Adipocyte (in vitro differentiated cells): ENCODE measurements at places on chromosomes 4 and X.

DNA sequence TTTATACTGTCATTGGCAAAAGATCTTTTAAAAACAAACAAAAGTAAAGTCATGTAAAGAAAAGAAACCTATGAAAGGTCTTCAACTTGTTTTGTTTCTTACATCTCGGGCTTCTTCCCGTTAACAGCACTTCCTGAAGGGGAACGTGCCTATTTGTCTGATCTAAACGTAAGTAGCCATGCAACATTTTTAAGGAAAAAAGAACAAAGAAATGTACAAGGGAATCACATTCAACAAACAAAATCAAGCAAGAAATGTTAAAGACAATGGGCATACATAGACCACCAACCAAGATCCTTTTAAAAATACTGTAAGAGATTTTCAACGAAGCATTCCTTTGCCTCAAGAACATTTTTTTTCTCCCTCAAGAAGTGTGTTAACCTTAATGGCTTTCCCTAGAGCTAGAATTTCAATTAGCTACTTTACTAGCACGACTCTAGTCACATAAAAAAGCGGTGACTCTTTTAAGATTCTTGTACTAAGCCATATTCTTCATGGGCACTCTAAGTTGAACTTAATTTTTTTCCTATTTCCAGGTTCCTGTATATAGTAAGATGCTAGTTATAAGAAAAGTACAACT is 112.0 kb upstream of the TTC29 start:
- peak; percentile 58 for DNase-seq

GRCh38 chrX:33721927-33722326 is 410.2 kb downstream of the FAM47A start:
- no peak for DNase-seq

- DNase-seq, result no peak
Observed at GRCh38 chr4:184434501-184435066, 39.8 kb downstream of the IRF2 start.

GRCh38 chr4:82360298-82361177 is 13.3 kb downstream of the HNRNPD start:
- peak; percentile 79 for DNase-seq

DNA sequence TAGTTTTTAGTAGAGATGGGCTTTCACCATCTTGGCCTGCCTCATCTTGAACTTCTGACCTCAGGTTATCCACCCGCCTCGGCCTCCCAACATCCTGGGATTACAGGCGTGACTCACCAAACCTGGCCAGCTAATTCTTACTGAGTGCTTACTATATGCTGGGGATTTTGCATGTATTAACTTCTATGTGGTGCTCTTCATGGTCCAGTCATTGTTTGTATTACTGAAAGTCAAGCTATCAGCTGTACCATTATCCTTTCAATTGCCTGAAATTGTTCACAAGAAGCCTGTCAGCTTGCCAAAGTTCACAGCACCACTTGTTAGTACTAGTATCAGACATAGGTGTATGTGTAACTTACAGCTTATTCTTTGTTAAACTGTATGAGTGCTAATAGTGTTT is 1272.1 kb downstream of the ARAP2 start:
- DNase-seq, result no peak

DNA sequence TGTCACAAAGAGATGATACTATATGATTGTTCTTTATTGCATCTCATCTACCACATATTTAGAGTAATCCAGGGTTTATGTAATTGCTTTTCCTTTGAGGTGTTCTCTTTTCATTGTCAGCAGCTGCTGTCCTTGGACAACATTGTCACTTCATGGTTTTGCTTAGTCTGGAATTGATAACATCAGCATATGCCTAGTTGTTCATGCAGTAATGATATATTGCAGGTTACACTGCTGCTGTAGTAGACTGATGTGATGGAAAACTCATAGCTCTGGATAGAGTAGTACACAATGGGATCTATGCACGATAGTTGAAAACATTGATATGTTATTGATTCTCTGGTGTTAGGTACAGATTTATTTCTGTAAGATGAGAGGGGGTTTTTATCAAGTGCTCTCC is 13.7 kb downstream of the NEIL3 start:
- DNase-seq, result no peak

DNA sequence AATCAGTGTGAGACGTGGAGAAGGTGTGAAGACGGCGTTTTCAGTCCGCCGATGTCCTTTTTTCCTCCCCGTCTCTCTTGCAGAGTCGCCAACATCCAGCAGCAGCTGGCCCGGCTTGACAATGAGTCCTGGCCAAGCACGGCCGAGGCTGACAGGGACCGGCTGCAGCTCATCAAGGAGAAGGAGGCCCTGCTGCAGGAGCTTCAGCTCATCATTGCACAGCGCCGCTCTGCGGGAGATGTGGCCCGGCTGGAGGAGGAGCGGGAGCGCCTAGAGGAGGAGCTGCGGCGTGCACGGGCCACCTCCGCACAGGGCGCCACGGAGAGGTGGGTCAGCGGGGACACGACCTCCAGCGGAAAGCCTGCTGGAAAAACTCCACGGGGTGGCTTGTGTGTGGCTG is 47.1 kb upstream of the CLCN4 start:
- no peak for DNase-seq

DNA sequence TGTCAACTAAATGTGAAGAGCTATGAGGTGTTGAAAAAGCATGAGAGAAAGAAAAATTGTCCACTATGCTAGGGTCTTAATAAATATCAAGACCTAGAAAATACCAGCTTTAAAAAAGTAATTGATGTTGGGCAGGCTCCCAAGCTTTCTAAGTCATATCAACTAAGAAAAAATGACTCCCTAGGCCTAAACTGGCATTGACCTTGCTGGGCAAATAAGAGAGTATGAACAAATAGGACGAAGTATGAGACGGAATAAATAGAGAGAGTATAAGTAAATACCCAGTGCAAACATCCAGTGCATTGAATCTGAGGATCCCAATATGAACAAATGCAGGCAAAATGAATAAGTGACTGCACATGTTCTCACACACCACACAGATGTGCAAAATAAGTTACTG is 3.2 kb downstream of the KDR start:
- no peak for DNase-seq
